Foreskin melanocyte (primary cell): ENCODE measurements at places on chromosomes 12 and 14.

- DNase-seq = no peak
Observed at GRCh38 chr12:49790741-49791555, 37.3 kb downstream of the NCKAP5L start.

GRCh38 chr14:31206536-31207286 is 882 bp downstream of the HECTD1 start:
- DNase-seq = no peak

DNA sequence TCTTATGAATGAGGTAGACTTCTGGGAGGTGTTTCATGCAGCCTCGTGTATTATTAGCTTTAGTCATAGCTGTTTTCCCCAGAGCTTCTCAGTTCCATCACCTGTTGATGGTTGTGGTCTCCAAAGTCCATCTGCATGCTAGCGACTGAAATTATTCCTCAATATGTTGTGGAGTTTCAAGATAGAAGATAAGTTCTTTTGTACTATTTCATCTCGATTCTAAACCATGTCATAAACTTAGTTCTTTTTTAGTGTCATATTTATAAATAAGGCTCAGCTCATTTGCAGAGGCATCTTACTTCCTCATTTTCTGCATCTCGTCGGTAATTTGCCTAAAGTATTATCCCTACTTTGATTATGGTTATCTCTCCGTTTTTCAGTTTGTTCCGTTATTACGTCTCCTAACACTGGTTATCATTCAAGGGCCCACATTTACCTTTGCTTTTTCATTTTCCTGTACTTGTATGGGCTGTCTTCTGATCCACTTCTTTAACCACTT is 119.1 kb downstream of the ITPR2 start:
- no peak for DNase-seq

DNA sequence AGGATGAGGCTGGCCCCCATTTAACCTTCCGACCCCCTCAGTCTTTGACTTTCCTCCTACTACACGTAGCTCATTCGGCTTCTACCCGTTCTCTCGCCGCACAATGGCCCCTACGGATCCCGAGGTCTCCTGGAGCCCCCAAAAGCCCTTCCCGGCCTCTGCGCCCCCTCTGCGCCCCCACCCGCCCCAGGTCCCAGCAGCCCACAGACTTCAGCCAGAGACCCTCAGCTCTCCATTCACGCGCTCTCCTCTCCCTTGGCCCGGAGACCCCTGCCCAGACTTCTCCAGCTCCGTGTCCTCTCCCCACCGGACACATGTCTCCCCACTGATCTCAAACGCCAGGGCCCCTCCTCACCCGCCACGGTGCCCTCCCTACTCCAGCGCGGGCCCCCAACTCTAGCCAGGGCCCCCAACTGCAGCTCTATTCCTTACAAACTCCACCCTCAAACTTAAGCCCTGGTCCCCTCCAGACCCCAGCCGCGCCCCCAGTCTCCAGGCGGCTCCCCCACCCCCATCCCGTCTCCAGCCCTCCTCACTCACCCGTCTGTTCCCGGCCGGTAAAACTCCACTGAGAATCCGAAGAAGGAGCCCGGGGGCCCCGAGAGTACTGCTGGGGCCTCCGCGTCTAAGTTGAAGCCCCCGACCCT is 502 bp downstream of the ITGA5 start:
- no peak for DNase-seq

DNA sequence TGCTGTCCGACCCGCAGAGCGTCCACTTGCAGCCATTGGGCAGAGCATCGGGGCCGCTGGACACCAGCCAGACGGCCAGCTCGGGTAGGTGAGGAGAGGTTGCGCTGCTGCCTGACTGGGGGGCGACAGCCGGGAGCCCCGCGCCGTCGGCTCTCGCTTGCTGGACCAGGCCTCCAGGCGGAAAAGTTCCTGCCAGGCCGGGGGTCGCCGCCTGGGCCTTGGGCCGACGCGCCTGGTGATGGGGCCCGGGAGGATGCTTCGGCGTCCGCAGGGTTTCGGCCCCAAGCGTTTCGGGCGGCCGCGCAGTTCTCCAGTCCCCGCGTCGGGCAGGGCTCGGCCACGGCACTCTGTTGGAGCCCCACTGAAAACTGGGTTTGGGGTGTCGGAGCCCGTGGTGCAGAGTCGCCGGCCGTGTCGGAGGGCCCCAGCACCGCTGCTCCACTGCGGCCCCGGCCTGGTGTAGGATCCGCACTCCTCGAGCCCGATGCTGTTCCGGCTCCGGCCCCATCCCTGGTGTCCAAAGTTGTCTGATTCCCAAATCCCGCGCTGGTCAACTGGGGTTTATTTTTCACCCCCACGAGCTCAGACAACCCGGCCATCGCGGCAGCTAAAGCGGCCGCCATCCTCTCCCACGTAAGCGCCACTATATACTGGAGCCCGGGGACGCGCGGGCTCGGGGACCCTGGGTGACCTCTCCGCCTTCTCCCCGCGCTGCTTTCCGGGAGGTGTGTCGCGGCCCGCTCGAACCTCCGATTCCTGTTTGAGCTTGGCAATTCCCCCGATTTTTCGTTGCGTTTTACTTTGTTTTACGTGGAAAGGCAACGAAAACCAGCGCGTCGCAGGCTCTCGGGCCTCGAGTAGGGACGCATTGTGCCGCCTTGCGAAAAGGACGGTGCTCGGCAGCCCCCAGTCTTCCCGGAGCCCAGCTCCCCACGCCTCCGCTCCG is 872 bp downstream of the VSX2 start:
- DNase-seq = no peak

GRCh38 chr14:93317210-93317874 is 15.5 kb downstream of the BTBD7 start:
- no peak for DNase-seq

DNA sequence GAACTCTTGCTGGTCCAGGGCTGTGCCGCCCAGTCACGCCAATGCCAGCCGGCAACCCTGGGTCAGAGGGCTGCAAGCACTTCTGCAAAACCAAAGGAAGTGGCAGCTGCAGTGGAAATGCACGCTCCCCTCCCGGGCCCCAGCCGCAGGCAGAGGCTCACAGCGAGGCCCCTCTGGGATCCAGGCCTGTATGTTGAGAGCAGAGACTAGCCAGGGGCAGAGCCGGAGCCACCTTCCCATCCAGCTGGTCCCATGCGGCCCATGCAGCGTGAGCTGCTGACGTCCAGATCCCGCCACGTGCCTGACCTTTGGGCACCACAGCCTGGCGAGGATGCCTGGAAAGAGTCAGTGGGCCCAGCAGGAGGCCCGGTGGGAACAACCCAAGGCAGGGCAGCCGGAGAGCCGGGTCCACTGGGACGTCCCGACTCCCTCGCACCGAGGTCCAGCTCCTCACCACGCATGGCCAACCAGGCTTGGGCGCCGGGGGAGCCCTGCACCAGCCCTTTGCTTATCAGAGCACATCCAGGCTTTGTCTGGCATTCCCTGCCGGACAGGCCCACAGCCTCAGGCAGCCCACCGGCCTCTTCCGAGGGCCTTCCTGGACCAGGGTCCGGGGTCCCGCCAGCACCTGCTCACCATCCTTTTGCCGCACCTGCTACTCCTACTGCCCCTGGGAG is 4.3 kb downstream of the GPR132 start:
- DNase-seq = no peak

DNA sequence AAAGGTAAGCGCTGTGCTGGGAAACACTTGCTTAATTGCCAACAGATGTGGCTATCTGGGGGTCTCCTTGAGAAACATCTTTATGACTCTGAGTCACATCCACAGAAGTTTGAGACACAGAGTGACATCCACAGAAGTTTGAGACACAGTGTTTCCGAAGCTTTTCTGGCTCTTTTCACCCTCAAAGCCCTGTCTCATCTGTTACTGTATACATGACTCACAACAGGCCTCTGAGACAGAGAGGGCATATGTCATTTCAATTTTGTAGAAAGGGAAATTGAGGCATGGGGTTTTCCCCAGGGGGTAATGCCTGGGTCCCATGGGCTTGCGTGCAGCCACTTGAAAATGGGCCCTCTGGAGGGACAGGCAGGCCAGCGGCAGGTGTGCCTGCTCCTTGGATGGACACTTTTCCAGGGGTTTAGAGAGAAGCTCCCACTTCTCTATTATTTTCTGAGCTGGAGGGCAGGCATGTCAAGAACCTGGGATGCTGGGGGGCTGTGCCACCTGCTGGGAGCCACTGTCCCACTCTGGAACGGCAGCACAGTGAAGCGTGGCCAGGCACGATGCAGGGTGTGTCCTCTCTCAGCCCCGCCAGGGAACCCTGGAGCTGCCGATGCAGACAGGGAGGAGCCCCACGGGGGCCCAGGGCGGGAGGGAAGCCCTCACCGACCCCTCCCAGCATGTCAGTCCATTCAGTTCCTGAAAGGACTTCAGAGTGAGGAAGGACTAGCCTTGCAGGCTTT is 111.3 kb upstream of the FKBP4 start:
- DNase-seq = no peak

- peak; percentile 11 for DNase-seq
Observed at GRCh38 chr12:109910969-109911348, 10.9 kb downstream of the TCHP start.

DNA sequence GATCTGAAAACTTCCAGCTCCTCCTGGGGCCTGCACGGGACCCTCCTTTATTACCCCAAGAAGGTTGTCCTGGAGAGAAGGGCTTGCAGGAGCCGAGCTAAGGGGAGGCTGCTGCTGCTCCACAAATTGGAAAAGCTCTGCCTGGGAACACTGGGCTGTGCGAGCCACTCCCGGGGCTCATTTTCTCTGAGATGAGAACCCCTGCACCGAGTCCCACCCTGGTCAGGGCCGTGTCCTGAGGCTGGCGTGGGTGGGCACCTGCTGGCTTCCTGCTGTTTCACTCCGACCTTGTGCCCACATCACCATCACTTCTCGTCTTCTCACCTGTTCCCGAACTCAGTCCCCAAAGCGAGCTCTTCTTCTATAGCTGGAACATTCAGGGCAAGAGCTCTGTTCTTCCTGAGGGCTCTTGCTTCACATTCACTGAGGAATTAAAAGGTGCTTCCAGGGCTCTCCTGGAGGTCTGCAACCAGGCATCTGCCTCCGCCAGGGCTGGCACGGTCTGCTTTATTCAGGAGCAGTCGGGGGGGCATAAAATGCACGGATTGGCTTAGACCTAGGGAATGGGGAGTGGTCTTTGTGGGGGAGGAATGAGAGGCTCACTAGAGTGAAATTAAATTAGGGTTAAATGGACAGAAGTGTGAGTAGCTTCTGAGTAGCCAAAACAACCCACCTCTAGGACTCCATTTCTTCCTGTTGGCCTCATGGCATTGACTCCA is 98.5 kb downstream of the ADGRD1 start:
- DNase-seq = no peak

DNA sequence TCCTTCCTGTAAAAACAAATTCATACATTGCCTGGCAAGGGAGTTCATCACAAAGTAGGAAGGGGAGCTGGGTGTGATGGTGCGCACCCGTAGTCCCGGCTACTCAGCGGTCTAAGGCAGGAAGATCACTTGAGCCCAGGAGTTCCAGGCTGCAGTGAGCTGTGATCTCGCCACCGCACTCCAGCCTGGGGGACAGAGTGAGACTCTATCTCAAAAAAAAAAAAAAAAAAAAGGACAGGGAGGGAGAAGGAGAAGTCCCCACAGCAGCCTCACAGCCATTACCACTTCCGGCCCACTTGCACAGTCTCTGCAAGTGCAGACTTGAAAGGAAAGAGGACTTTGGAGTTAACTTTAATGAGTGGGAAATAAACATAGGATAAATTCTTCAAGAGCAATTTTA is 121.0 kb downstream of the FBXL14 start:
- DNase-seq = no peak
